Left cardiac atrium (tissue), 4 donors: ENCODE measurements at places on chromosomes 2 and 18. TPM values are rescaled to one million over a fixed set of nuclear protein-coding genes. Genes with fewer than 3 reads are reported as not detected.

DNA sequence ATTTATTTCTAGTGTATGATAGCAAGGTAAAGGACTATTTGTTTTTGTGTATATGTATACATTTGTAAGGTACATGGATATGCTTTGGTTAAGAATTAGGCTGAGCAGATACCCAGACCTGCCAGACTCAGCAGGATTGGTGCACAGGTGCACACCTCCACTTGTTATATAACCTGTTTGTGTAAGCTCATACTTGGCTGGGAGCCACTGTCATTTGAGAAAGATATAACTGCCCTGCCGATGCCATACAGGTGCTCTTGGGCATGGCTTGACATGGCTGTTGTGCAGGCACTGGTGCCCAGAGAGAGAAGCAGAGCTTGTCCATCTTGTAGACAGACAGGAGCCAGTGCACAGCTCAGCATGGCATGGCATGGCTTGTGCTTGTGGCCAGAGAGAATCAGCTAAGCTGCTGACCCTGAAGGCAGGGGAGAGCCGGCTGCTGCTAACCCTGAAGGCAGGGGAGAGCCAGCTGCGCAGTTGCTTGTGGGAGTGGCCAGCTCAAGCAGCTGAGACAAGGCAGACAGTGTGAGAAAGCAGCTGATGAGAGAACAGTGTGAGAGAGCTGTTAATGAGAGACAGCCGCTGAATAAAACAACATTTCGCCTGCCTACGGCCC lies 136.5 kb downstream of the RNF144A start:
- DNase-seq, result no peak

GRCh38 chr2:174888646-174889271 lies 116.4 kb downstream of the CHN1 start:
- DNase-seq, result no peak

DNA sequence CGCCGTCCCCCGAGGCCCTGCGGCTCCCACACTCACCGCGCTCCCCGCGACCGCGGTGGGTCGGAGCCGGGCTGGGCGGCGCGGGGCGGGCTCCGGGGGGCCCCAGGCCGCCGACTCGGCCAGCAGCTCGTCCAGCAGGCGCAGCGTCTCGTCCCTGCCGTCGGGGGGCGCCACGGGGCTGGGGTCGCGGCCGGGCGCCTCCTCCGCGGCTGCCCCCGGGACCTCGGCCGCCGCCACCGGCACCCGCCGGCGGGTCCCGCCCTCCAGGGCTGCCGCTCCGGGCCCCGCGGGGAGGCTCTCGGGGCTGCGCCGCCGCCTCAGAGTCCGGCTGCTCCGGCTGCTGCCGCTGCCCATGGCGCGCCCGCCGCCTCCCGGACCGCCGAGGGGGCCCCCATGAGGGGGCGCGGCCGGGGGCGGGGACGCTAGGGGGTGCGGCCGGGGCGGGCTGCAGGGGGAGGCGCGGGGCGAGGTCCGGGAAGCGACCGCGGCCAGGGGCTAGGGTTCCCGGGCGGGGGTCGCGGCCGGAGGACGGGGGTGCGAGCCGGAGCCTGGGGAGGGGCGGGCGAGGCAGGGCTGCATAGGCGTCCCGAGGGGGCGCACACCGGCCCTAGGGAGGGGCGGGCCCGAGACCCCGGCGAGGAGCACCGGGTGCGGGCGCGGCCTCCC lies at the start of gene CYS1:
Gene CYS1, minus strand, starts transcription at position 542 of the 666 bp plus-strand sequence. Its CDS starts 188 bp downstream, at position 354.
- DNase-seq, result no peak

The PRSS56 gene
- 0.16 TPM for total RNA-seq

DNA sequence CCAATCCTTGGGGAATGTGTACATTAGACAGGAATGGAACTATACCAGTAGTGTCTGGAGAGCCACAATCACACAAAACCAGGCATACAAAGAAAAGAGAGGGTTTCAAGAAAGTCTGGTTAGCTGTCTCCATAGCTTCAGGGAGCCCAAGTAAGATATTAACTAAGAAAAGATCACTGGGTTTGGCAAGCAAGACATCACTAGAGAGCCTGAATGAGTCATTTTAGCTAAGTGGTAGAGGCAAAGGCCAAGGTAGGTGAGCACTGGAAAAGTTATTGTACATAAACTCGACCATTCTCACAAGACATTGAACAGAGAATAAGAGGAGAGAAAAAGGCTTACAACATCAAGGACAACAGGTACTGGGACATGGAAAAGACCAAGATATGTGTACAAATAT lies 143.8 kb upstream of the ARL4C start:
- no peak for DNase-seq

GRCh38 chr2:218187296-218188015 lies 20.7 kb upstream of the CXCR1 start:
- DNase-seq, result no peak

The SERPINB3 gene
- not detected for total RNA-seq
